ENCODE measurements at places on chromosomes 6 and 20.

DNA sequence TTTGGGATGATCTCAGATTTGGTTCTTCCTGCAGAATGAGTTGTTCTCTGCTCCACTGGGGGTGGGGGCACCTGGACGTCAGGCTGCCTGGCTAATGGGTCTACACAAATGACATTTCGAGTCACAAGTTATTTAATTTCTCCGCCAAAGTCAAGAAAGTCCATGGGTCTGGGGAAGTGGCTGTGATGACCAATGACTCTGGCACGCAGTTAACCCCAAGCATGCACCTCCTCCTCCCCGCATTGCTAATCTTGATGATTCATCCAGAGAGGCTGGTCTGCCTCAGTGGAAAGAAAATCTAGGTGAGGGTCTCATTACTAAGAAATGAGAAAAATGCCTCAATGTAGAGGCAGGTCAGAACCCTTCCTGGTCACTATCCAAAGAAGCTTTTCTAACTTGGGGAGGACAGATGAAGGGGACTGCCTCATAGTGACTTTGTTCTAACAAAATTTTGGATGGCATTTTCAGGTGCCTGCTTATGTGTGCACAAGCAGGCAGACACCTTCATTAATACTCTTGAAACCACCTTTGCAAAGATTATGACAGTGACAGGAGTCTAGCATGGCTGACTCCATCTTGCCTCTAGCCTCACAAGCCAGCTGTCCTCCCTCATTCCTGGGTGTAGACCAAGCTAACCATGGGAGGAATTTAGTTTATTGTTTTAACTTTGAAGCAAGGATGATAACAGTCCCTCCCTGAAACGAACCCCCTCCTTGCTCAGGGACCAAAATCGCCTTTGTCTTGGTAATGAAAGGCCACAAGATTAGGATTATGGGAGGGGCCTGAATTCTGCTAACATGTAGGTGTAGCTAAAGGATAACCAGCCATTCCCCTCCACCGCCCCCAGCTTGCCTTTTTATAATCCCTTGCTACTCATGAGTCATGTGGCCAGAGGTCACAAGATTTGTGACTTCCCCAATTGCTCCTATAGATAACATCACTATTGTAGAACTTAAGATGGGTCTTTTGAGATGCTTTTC is 98.6 kb upstream of the MRPS10 start:
- DNase-seq, result peak; percentile 54

DNA sequence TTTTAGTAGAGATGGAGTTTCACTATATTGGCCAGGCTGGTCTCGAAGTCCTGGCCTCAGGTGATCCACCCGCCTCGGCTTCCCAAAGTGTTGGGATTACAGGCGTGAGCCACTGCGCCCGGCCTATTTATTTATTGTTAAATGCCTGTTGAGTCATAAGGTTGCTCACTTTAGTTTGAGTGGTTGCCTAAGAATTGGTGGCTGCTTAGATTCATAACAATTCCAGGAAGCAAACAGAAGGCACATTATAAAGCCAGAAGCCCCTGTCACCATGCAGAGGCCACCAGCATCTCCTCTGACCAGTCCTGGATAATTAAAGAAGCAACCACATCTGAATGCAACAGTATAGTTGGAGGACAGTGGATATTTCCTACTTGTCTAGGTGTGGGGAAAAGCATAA is 24.0 kb upstream of the ARMH2 start:
- DNase-seq, result no peak

- no peak for DNase-seq
Observed at GRCh38 chr6:161407581-161407980, 133.7 kb upstream of the AGPAT4 start.

- DNase-seq, result no peak
Observed at GRCh38 chr20:16241911-16242310, 331.3 kb downstream of the KIF16B start.

DNA sequence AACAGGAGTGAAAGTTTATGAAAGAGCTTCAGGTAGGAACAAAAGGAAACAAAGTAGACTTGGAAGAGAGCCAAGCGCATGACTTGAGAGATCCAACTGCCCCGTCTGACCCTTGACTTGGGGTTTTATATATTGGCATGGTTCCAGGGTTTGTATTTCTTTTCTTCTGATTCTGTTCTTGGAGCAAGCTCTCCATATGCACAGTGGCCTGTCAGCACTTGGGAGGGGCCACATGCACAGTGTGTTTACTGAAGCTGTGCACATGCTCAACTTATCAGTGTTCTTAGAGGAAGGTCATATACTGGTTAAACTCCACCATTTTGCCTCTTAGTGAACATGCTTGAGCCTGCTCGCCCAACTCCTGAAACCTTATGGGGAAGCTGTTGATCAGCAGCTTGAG is 953.7 kb downstream of the TFAP2A start:
- DNase-seq, result no peak

DNA sequence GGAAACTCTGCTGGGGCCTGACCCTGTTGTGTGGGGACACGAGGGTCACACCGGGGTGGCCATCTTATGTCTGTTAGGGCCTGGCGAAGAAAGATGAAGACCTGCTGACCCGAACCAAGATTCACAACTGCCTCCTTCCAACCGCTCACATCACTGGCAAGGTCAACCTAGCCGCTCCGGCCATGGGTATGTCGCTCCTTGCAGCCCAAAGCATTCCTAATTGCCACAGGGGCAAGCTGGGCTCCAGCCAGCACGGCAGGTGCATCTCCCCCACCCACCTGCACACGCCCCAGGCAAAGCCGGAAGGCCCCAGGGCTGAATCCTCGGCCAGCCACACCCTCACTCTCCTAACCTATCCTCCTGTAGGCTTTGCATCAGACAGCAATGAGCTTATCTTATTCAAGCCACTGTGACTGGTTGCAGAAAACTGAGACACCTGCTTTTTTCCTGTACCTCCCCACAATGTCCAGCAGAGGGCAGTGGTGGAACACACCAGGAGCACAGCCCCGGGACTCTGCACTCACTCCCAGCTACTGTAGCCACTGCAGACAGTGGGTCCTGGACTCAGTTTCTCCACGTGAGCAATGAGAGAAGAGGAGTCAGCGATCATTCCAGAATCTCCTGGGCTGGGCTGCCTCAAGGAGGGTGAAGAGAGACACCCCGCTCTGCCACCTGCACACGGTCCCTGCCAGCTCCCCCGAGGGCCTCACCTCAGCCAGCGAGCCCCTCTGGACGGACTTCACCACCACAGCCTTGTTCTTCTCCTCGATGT is 170.2 kb downstream of the PREX1 start:
- DNase-seq, result peak; percentile 67

DNA sequence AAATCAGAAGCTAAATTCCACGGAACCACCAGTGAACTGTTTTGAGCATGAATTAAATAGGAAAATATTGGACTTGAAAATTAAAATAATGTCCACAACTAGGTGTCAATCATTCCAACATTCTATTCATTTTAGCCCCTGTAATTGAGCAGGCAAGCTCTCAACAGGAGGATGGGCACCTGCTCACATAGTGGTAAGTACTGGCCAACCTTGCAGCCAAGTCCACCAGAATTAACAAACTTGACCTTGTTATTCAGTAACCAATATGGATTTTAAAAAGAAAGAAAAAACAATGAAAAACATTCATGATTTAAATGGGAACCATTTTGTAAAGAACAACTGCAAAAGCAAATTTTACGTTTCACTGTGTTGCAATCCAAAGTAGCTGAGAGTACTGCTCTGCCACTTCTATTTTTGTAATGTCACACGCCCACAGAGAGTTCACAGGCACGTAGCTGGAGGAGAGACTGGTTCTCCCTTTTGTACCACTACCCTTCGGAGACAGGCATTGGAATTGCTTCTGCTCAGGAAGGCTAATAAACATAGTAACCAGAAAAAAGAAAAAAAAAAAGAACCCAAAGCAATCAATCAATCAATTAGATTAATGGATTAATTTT is 75.2 kb upstream of the F13A1 start:
- DNase-seq, result no peak

GRCh38 chr20:2172305-2173175 is 70.9 kb downstream of the STK35 start:
- peak; percentile 76 for DNase-seq

- DNase-seq, result no peak
Observed at GRCh38 chr20:19628570-19629134, 129.4 kb upstream of the RIN2 start.

GRCh38 chr20:14295238-14295637 is 42.2 kb downstream of the FLRT3 start:
- no peak for DNase-seq

Measured in lower lobe of right lung (tissue), 2 donors.